ENCODE measurements at places on chromosomes 1 and 21. TPM values are rescaled to one million over a fixed set of nuclear protein-coding genes. Genes with fewer than 3 reads are reported as not detected.

GFI1 gene
- total RNA-seq: not detected

PEX19 gene
- total RNA-seq: 43.7 TPM

EBNA1BP2 gene
- total RNA-seq: 39.1 TPM

SPRR5 gene
- not detected for total RNA-seq

C8B gene
- not detected for total RNA-seq

TMEM201 gene
- total RNA-seq: 2.8 TPM

LRRC38 gene
- total RNA-seq: not detected

RGS5 gene
- 3.1 TPM for total RNA-seq

TMEM50A gene
- total RNA-seq: 141 TPM

PAQR6 gene
- 0.33 TPM for total RNA-seq

AMPD1 gene
- not detected for total RNA-seq

NID1 gene
- total RNA-seq: 29.3 TPM

SLC35F3 gene
- total RNA-seq: not detected
